ENCODE measurements at places on chromosomes 2 and 18.

GRCh38 chr2:197952540-197953202, 148.3 kb downstream of the PLCL1 start:
- no peak for DNase-seq

- peak; percentile 36 for DNase-seq
Observed at GRCh38 chr2:8976442-8977259, 26.8 kb downstream of the MBOAT2 start.

DNA sequence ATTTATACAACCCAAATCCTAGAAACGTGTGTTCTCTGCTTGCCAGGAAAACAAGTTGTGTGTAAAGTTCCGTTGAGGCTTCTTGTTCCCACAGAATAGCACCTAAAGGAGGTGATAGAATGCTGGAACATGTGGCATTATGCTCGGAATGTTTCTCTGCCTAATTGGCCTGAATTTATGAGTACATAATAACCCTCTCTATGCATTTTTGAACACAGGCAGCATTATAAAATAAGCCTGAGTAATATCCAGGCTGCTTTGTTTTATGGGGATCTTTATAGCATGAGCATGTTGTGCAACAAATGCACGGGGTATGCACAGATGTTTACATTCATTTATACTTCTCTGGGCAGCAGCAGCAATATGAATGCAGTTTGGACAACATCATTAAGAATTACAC, 385.7 kb downstream of the MBD2 start:
- peak; percentile 4 for DNase-seq

- DNase-seq: no peak
Observed at GRCh38 chr18:51498085-51498855, 300.8 kb upstream of the MEX3C start.

- DNase-seq: no peak
Observed at GRCh38 chr2:231612109-231612455, 19.4 kb downstream of the TEX44 start.

DNA sequence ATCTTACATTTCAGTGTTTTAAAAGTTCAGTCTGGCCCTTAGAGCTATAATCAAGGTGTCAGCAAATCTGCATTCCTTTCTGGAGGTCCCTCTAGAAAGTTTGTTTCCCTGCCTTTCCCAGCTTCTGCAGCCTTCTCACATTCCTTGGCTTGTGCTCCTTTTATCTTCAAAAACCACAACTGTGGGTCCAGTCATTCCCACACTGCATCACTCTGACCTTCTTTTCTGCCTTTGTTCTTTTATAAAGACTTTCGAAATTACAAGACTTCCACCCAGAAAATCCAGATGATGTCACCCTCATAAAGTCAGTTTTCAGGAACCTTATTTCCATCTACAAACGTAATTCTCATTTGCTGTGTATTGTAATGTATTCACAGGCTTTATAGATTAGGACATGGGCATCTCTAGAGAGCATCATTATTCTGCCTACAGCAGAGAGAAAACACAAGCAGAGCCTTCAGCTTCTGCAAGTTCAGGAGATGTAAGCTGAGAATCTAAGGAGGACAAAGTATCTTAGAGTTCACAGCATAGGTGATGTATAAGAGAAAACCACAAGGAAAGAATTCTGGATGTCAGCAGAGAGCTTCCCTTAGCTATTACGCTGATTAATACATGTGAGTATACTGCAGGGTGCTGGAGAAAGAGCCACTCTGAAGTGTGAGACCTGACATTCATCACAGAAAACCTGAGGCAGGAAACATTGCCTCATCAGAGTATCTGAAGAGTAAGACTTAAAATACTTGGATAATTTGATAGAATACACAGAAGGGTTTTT, 1100.2 kb downstream of the CBLN2 start:
- peak; percentile 58 for DNase-seq

- DNase-seq: no peak
Observed at GRCh38 chr18:23493654-23494053, 9.7 kb upstream of the RMC1 start.

GRCh38 chr2:133503323-133503722, 64.9 kb downstream of the NCKAP5 start:
- DNase-seq: no peak

DNA sequence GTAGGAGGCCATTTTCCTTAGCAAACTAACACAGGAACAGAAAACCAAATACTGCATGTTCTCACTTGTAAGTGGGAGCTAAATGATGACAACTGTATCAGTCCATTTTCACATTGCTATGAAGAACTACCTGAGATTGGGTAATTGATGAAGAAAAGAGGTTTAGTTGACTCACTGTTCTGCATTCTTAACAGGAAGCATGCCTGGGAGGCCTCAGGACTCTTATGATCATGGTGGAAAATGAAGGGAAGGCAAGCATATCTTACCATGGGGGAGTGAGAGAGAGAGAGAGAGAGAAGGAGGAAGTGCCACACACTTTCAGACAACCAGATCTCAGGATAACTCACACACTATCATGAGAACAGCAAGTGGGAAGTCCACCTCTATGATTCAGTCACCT, 105.3 kb downstream of the PARD3B start:
- no peak for DNase-seq

DNA sequence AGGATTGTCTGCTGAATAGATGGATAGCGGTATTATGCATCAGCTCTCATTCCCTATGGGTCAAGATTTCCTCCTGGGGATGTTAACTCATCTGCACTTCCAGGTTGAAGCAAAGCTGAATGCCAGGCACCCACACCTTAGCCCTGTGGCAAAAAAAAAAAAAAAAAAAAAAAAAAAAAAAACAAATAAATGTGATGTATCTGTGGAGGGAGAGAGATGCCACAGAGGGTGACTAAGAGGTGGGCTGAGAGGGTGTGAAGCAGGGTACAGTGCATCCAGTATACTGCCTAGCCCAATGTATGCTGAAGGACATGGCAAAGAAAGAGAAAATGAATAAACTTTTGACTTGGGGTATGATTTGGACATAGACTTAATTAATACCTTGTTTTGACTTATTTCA, 91.4 kb downstream of the COPS8 start:
- no peak for DNase-seq

GRCh38 chr2:126637386-126637785, 18.6 kb upstream of the GYPC start:
- no peak for DNase-seq

DNA sequence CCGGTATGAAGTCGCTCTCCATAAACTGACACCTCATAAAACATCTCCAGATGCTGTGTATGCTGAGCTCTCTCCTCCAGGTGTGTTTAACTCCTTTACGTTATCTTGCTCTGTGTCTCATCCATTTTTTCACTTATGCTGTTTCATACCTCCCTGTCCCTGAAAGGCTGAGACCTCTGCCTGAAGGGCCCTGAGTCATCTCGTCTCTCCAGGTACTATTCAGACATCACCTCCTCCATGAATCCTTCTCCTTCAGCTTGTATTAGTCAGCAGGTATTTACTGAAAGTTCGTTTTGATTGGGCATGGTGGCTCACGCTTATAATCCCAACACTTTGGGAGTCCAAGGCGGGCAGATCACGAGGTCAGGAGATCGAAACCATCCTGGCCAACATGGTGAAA, 244.5 kb upstream of the EPHA4 start:
- no peak for DNase-seq

Data from fibroblast of skin of abdomen (primary cell).